H1 (cell line): ENCODE measurements at places on chromosomes 12 and 14. TPM values are rescaled to one million over a fixed set of nuclear protein-coding genes. Genes with fewer than 3 reads are reported as not detected.

The MYO1H gene
- total RNA-seq = not detected in 2 replicates

DNA sequence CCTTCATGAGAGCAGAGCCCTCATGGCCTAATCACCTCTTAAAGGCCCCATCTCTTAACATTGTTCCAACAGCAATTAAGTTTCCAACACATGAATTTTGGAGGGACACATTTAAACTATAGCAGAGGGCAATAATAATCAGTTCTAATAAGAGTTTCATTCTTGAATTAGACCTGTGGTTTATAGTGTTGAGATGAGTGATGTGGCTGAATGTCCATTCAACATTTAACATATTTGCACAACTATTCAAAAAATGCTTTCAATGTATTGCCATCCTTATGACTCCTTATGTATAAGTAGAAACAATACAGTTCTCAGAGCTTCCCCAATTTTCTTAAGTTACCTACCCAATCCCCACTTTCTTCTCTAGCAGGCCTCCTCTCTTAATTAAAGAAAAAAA is 21.5 kb downstream of the KLHL28 start:
- H3K4me3 ChIP-seq = no peak overlapping the region
- DNase-seq = no peak
- H3K36me3 ChIP-seq = no peaks in the 10 kb centered on the region
- H3K27ac ChIP-seq = no peak overlapping the region

The GPR65 gene
- total RNA-seq = not detected in 2 replicates

The GALNT9 gene
- total RNA-seq = 2.0 and 3.3 TPM in 2 replicates

GRCh38 chr12:91053951-91054715 is 3.7 kb downstream of the KERA start:
- no peak overlapping the region for H3K4me3 ChIP-seq
- no peaks in the 10 kb centered on the region for H3K27me3 ChIP-seq
- H3K36me3 ChIP-seq = no peaks in the 10 kb centered on the region
- H3K27ac ChIP-seq = no peak overlapping the region
- no peak for DNase-seq
- H3K4me1 ChIP-seq = no peaks in the 10 kb centered on the region

The OR4N2 gene
- not detected in 2 replicates for total RNA-seq

GRCh38 chr12:109738878-109739665 is 25.4 kb downstream of the FAM222A start:
- no peak for DNase-seq
- peaks cover 11% of the 10 kb centered on the region for H3K4me1 ChIP-seq
- H3K27me3 ChIP-seq = peaks cover 8% of the 10 kb centered on the region; the same call in 1 of the 2 replicates
- no peaks in the 10 kb centered on the region for H3K36me3 ChIP-seq

The DEPDC4 gene
- total RNA-seq = 3.8 and 4.8 TPM in 2 replicates

DNA sequence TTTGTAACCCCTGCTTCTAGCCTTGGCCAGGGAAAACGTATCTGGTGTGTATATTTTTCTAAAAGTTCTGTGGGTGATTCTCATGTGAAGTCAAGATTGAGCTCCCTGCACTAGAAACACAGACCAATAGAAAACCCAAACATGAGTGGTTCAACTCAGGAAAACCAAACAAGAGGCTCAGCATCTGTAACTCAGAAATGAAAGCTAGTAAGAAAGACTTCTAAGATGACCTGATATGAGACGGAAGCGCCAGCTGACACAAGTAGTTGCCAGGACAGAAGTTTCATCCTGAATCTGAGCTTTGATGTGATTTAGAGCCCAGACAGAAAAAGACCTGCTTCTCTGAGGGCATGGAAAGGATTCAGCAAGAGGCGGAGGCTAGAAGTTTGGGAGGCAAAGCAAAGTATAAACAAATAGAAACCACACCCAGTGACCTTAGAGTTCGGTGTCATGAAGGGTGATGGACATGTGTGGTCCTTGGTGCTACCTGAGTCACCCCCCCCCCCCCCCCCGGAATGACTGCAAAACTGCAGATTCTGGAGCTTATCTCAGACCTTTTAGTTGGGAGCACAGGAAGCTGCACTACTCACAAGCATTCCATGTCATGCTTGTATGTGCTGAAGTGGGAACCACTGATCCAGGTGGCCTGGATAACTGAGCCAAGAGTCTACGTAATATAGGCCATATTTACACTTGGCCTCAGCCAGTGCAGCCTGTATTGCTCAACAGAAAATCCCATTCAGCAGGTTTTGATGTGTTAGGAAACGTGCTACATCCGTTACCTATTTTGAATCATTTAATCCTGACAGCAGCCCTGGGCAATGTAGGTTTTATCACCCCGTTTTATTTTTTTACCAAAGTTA is 191.3 kb downstream of the ANO6 start:
- H3K4me3 ChIP-seq = no peak overlapping the region
- H3K27me3 ChIP-seq = no peaks in the 10 kb centered on the region
- peaks cover 21% of the 10 kb centered on the region for H3K36me3 ChIP-seq
- no peak overlapping the region for H3K27ac ChIP-seq
- H3K4me1 ChIP-seq = no peaks in the 10 kb centered on the region

GRCh38 chr14:33539918-33540357 is 410.9 kb downstream of the EGLN3 start:
- no peak overlapping the region for H3K27ac ChIP-seq
- no peaks in the 10 kb centered on the region for H3K36me3 ChIP-seq
- no peak for DNase-seq
- H3K4me1 ChIP-seq = no peaks in the 10 kb centered on the region
- H3K27me3 ChIP-seq = no peaks in the 10 kb centered on the region

DNA sequence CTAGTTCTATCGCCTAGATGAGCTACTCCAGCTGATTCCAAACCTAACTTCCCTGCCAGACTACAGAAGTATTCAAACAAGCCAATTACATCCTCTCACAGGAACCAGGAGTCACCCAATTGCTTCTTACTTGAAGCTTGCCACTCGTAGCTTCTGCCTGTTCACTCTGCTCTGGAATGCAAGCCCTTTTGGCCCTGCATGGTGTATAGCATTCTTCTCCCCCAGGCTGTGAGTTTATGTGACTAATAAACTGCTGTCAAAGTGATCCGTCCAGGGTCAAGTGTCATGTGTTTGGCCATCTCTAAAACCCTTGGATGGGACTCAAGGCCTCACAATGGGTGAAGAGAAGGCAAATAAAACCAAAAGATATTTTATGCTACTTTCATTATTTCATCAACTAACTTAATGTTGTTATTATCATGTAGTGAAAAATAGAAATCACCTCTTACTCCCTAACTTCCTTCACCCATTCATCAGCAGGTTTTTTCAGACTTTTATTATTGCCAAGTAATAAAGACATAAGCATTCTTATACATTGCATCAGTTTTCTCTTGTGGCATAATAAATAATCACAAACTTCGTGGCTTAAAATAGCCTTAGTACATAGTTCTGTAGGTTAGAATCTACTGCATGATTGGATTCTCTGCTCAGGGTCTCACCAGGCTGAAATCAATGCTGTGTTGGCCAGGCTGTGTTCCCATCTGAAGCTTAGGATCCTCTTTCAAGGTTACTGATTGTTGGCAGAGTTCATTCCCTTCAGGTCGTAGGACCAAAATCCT is 1981.7 kb upstream of the FLRT2 start:
- H3K27me3 ChIP-seq = no peaks in the 10 kb centered on the region
- H3K4me1 ChIP-seq = no peaks in the 10 kb centered on the region
- no peak overlapping the region for H3K27ac ChIP-seq
- DNase-seq = no peak
- no peaks in the 10 kb centered on the region for H3K36me3 ChIP-seq
- no peak overlapping the region for H3K4me3 ChIP-seq

- no peak overlapping the region for H3K27ac ChIP-seq
- H3K4me1 ChIP-seq = no peaks in the 10 kb centered on the region
- no peak overlapping the region for H3K4me3 ChIP-seq
- H3K27me3 ChIP-seq = no peaks in the 10 kb centered on the region
These were observed 62.6 kb upstream of the IGF1 start for GRCh38 chr12:102542816-102543440.

The MIP gene
- total RNA-seq = 0.19 TPM in 1 of 2 replicates, not detected in the other

DNA sequence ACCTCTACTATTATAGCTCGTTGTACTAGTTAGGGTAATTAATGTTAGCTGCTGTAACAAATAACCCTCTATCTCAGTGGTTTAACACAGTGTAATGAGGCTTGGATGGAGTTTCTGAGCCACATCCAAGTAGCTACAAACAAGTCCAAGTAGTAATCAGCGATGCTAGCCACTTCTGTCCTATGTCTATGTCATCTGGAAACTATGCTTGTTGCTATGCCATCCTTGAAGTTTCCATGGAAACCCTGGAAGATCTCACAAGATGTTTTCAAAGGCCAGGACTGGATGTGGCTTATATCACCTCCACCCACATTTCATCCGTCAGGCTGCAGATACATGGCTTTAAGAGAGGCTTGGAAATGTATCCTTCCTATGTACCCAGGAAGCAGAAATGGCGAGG is 422.1 kb downstream of the AACS start:
- H3K4me1 ChIP-seq = no peaks in the 10 kb centered on the region
- H3K36me3 ChIP-seq = peaks cover 5% of the 10 kb centered on the region; the same call in 1 of the 2 replicates
- no peak for DNase-seq
- no peak overlapping the region for H3K27ac ChIP-seq

- H3K4me1 ChIP-seq = no peaks in the 10 kb centered on the region
- no peaks in the 10 kb centered on the region for H3K36me3 ChIP-seq
- H3K4me3 ChIP-seq = no peak overlapping the region
- H3K27ac ChIP-seq = no peak overlapping the region
These were observed 7.5 kb upstream of the ETFBKMT start for GRCh38 chr12:31651893-31652521.
